Endothelial cell (in vitro differentiated cells): ENCODE measurements at places on chromosomes 5 and 9.
A peak's percentile ranks its signal among the peaks of the same experiment; 100 is the strongest.

- DNase-seq = no peak
These were observed 18.5 kb downstream of the COL15A1 start for GRCh38 chr9:98962181-98962560.

- no peak for DNase-seq
These were observed 15.9 kb downstream of the ORM2 start for GRCh38 chr9:114345493-114346065.

DNA sequence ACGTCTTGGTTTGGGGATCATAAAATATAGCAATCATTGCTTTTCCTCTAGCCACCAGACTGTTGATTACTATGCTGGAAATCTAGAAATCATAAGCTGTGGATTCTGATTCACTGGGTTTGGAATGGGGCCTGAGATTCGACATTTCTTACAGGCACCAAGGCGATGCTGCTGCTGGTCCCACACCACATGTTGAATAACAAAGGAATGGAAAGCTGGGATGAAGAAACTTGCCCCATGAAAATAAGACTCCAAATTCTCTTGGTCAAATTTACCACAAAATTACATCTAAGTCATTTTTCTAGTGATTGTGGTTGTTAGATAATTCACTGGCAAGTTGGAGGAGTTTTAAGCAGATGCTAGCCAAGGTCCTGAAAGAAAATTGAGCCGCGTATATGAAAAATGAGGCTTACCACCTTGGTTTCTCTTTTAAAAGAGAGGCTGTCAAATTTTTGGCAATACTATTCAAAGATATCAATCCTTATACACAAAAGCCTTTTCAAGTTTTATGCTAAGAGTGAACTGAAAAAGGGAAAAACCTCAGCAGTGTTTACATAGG, 23.0 kb upstream of the MEIKIN start:
- no peak for DNase-seq

GRCh38 chr9:7360513-7360912, 439.1 kb downstream of the DMAC1 start:
- peak; percentile 34 for DNase-seq

DNA sequence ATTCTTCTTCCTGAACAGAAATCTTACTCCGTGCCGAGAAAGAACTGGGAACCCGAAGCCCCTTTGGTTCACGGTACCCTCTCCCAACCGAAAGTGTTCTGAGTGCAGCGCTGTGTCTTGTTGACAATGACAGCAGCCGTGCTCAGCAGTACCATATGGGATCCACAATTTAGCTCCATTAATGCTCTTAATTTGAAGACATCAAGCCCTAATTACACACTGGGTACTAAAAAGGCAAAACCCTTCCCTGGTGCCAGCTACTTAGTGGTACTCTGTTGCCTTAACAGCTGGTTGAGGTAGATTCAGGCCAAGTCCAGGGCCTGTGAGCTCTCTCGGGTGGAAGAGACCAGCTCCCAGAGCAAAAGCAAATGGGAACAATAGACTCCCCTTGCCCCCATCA, 24.5 kb downstream of the DDX31 start:
- no peak for DNase-seq

DNA sequence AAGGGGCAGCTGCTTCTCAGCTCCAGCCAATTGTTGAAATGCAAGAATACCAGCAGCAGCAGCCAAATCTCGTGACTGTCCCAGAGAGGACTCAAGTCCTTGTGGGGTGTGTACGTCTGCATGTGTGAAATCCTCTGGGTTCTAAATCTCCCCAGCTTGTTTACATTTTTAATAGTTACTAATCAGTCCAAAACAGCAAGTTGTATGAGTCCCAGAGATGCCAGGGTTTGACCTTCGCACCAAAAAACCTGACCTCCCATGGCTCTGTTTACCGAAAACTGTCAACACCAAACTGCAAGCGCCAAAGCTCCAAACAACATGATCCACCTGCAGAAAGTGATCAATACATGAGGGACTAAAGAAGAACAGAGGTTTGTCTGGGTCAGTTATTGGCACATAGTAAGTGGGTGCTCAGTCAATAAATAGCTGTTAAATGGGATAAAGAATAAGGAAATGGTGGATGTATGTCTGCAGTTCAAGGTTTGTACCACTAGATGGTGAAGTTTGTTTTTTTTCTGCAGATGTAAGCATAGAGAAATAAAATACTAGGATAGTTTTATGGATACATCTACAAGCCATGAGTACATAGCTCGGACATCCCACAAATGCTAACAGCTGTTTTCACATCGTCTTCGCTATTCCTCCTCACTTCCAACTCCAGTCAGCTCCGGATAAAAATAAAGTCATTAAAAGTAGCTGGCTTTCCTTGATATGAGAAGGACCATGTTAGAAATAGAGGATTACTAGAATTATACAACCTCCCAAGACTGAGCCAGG, 85.3 kb upstream of the ADRB2 start:
- no peak for DNase-seq

- no peak for DNase-seq
These were observed 105.9 kb downstream of the HOMER1 start for GRCh38 chr5:79408028-79408427.

- no peak for DNase-seq
These were observed 503.8 kb downstream of the IRX1 start for GRCh38 chr5:4099386-4099785.

- no peak for DNase-seq
These were observed 2039.1 kb upstream of the CDH9 start for GRCh38 chr5:29077451-29077850.

DNA sequence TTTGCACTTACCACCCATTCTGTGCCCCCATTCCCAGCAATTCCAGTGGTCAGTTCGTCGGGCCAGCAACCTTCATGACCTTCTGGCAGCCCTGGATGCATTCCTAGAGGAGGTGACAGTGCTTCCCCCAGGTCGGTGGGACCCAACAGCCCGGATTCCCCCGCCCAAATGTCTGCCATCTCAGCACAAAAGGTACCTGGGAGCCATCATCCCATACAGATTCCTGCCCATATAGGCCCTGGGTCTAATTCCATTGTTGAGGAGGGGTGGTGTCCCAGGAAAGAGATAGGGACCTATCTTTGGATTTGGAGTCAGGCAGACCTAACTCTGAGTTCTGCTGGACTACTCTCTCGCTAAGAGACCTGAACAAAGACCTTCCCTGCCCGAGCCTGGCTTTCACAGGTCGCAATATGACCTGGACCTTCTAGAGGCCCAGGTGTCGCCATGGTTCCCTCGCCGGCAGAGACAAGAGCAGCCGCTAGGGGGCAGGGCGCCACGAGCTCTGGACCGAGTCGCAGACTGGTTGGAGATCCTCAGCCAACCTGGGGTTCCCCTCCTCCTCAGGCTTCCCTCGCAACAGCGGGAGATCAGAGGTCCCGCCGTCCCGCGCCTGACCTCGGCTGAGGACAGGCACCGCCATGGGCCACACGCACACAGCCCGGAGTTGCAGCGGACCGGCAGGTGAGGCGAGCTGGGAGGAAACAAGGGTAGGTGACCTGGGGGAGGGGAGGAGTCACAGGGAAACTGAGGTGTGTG, 3.1 kb downstream of the SLC4A9 start:
- DNase-seq = peak; percentile 92

GRCh38 chr9:8570776-8571175, 771.2 kb upstream of the DMAC1 start:
- DNase-seq = no peak

GRCh38 chr9:74556685-74557084, 59.5 kb downstream of the RORB start:
- no peak for DNase-seq

DNA sequence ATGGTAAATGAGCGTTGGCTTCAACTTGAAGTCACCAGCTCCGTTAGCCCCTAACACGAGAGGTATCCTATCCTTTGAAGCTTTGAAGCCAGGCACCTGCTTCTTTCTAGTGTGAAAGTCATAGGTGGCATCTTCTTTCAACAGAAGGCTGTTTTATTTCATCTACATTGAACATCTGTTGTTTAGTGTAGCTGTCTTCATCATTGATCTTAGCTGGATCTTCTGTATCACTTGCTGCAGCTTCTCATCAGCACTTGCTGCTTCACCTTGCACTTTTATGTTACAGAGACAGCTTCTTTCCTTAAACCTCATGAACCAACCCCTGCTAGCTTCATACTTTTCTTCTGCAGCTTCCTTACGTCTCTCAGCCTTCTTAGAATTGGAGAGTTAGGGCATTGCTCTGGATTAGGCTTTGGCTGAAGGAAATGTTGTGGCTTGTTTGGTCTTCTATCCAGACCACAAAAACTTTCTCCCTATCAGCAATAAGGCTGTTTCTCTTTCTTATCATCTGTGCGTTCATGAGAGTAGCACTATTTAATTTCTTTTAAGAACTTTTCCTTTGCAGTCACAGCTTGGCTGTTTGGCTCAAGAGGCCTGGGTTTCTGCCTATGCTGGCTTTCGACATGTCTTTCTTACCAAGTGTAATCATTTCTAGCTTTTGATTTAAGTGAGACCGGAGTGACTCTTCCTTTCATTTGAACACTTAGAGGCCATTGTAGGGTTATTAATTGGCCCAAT, 47.2 kb downstream of the PCSK5 start:
- DNase-seq = no peak

DNA sequence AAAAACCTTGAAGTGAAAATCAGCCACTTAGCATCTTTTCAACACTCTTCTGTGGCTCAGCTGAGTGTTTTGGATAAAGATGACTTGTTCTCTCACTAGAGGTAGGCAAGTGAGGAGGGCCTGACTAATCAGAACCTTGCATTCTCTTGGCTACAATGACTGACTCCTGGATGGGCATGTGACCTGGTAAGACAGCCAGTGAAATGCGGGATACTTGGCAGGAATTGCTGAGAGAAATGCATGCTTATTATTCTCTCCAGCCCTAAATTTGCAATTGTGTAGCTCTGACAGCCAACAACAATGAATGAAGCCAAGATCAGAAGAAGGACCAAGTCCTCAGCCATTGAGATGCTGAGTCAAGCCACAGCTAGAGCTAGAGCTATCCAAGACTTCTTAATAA, 490.5 kb upstream of the ZNF608 start:
- DNase-seq = no peak

GRCh38 chr5:54024466-54024865, 285.9 kb downstream of the ARL15 start:
- DNase-seq = no peak

GRCh38 chr9:134858051-134858841, 22.4 kb upstream of the FCN2 start:
- no peak for DNase-seq

DNA sequence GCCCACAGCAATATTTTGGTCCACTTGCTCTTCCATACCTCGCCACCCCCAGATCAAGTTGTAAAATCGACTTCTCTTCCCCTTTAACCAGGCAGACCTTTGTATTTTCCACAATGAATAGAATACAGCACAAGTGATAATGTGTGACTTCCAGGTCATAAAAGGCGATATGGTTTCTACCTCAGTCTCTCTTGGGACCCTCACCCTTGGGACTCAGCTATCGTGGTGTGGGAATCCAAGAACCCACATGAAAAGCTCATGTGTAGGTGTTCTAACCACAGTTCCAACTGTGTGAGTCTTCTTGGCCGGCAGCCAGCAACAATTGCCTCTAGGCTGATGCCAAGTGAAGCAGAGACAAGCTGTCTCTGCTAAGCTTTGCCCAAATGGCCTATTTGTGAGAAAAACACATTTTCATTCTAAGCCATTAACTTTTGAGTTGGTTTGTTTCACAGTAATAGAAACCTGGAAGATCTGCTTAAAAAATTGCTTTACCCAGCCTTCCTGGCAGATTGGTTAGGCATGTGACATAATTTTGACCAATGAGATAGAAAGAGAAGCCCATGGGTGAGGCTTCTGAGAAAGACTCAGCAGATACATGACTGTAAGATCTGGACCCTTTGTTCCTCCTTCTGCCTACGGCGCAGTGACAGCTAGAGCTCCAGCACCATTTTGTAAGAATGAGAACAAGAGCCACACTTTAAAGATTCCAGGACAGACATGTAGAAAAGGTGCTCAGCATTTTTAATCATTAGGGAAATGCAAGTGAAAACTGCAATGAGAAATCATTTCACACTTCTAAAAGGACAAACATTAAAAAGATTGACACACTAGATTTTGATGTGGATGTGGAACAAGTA, 18.3 kb upstream of the MLLT3 start:
- DNase-seq = no peak

GRCh38 chr5:10161778-10162177, 87.9 kb downstream of the ATPSCKMT start:
- DNase-seq = no peak

DNA sequence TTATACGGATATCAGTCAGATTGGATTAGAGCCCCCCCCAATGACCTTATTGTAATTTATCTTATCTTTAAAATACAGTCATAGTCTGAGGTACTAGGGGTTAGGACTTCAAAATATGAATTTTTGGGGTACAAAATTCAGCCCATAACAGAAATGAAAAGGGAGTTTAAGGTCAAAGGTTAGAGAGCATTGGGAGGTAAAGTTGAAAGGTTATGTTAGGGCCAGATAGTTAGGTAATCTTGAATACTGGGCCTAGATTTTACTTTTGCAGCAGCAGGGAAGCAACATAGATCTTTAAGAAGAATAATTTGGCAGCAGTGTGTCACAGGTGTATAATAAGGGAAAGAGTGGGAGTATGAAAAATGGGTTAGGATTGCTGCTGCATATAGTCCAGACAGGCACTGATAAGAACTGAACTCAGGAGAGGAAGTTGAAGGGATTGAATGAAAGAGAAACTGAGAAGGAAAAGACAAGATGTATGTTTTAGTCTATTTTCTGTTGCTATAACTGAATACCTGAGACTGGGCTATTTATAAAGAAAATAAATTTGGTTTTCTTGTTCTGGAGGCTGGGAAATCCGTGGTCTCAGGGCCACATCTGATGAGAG, 10.7 kb upstream of the GCNT4 start:
- no peak for DNase-seq

DNA sequence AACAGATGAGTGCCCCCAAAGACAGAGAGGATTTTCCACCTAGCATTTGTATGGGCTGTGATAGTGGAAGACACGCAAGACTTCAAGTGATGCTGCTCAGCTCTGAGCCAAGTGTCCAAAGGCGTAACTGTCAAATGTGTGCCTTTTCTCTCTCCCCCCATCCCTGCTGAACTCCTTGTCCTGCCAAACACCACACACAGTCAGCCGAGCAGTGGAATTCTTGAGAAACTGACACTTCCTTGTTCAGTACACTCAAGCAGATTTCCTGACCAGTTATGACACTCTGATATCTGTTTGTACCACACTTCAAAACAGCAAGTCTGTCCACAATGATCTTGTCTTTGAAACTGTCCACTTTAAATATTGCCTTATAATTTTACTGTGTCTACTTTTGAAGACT, 166.4 kb downstream of the PIK3R1 start:
- DNase-seq = no peak

GRCh38 chr5:5751498-5751897, 329.0 kb downstream of the ICE1 start:
- DNase-seq = no peak

DNA sequence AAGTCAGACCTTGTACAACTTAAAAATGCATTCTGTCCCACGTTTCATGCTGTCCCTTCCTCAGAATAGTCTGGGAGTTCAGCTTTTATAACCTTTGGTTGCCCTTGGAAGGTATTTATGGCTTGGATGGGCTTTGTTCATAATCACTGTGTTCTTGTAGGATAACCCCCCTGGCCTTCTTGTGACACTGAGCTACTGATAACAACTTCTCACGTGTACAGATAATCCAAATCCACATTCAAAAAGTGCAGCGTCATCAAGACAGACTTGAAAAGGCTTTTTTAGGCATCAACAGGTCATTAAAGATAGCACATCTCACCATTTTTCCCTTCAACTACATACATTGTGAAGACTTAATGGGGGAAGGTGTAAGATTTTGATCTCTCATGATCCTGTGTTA, 42.0 kb downstream of the SLC1A3 start:
- no peak for DNase-seq

- DNase-seq = no peak
These were observed 65.4 kb downstream of the ZNF618 start for GRCh38 chr9:113941526-113941925.
